ENCODE measurements at places on chromosomes 5 and 9.
A peak's percentile ranks its signal among the peaks of the same experiment; 100 is the strongest.

- no peak for DNase-seq
Measured at GRCh38 chr9:2023532-2023931, 8.4 kb downstream of the SMARCA2 start.

DNA sequence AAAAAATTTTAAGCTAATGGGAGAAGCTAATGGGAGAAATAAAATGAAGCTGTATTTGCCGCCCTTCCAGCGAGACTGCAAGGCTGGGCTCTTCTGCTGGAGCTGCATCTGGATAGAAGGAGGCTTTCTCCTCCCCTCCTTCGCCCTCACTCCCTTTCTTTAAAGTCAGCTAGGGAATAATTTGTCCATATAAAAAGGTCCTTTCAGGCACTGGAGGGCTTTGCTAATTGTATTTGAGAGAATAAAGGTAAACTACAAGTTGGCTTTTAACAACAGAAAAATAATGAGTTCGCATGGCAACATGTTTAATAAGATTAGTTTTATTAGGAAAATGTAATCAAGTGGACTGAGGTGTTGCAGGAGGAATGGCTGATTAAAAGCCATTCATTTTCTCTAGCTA is 41.3 kb downstream of the NPR3 start:
- no peak for DNase-seq

- DNase-seq = peak; percentile 78
Measured at GRCh38 chr5:140372971-140373487, 13.0 kb downstream of the SLC4A9 start.

GRCh38 chr9:113361304-113362018 is 12.1 kb downstream of the BSPRY start:
- no peak for DNase-seq

GRCh38 chr9:133506653-133507038 is 18.1 kb downstream of the MYMK start:
- no peak for DNase-seq
